ENCODE measurements at places on chromosomes 11 and 22.
A peak's percentile ranks its signal among the peaks of the same experiment; 100 is the strongest.

DNA sequence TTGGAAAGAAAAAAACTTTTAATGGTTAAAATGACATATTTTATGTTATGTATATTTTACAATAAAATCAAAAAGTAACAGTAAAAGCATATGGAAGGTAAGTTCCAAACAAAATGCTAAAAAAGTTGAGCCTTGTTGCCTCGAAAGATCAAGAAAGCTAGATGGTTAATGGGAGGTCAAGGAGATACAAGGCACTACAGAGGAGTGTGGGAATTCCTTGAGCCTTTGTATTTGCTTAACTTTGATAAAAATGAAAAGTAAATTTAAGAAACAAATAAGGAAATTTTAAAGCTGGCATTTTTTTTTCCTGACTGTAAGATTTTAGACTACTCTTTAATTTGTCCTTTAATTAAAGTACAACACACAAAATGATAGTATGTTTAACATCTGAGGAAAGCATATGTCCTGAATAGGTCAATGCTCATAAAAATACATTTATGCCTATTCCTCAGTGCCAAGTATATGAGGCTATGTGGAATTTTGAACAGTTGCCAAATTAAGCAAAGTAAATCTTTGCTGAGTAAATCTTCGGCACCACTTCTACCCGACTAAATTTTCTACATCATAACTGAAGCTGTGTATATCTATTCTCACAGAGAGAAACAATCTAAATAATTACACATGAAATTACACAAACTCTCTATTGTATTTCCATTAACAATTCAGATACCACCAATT lies 108.8 kb downstream of the TTC28 start:
- no peak for DNase-seq

DNA sequence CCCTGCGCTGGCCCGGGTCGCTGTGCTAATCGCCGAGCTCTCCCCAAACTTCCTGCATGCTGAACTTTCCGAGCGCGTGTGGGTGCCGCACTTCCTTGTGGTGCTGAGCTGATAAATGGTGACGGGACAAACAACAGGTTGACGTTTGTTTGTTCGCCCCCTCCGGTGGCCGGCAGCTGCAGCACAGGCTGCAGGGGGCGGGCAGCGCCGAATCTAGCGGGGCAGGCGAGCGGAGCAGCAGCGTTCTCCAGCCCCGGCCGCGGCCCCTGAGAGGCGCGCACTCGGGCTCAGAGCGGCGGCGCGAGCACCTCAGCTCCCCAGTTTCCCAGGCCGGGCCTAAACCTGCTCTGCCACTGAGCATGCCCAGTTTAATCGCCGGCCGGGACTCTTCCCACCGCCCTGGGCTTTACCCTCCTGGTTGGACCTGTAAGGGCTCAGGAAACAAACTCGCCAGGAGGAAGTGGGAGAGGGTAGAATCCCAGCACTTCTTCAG lies at the start of gene PDGFD:
TSS of gene PDGFD (minus strand) at position 120 of the 493 bp plus-strand sequence.
- DNase-seq, result peak; percentile 64

DNA sequence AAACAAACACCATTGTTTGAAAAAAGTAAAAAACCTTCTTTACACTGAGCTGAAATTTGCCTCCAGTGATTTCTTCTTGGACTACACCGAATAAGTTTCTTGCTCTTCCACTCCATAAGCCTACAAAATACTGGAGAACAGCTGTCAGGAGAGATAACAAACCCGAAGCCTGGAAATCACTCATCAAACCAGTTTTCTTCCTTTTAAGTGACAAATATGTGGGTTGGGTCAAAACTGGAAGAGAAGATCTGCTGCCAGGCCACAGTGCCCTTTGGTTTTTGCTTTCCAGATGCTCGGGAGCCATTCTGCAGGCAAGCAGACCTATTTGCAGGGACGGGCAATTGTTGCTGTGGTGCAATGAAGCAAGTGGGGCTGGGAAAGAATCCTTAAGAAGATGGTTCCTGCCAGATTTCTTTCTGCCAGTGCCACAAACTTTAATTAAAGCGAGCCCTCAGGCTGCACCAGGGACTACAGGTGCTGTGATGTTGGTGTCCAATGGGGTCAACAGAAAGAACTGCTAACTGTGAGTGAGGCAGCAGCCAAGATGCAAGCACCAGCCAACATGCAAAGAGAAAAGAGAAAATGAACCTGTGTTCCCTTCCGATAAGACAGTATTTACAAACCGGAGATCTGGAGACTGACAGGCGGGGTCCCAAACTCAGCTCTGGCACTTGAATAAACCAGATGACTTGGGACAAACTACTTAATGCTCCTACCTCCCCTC lies 44.8 kb upstream of the SMCO4 start:
- DNase-seq, result no peak

- DNase-seq, result no peak
These were observed 6.5 kb downstream of the EXPH5 start for GRCh38 chr11:108587109-108587508.

DNA sequence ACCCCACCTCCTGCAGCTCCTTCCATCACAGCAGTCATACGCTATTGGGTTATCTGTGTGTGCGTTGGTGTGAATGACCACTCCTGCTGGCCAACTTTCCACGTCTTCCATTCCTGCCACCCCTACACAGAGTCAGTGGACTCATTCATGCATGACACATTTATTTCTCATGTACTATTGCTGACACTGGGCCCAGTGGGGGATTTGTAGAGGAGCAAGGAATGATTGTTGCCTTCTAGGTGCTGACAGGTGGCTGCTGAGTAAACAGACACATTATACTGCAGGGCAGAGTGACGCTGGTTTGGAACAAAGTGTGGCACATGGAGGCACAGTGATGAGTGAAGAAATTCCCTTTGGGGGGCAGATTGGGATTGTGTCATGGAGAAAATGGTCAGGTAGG lies 113.9 kb downstream of the CCDC81 start:
- DNase-seq, result no peak

GRCh38 chr11:113308601-113309000 lies 5.8 kb upstream of the TTC12 start:
- DNase-seq, result no peak

DNA sequence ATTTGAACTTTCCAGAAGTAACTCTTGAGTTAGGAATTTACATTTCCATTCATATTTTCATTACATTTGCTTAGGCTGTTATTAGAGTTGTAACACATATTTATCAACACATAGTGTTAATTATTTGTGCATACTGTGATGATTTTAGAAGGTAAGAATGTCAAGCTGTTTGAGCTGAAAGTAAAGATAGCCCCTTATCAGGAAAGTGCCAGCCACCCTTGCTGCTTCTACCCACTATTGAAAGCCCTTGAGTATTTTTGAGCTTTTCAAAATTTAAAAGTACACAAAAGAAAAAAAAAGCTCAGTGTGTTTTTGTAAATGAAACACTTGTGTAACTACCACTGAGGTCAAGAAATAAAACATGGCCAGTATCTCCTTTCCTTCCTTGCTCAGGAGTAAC lies 8.0 kb downstream of the APLP2 start:
- DNase-seq, result no peak

DNA sequence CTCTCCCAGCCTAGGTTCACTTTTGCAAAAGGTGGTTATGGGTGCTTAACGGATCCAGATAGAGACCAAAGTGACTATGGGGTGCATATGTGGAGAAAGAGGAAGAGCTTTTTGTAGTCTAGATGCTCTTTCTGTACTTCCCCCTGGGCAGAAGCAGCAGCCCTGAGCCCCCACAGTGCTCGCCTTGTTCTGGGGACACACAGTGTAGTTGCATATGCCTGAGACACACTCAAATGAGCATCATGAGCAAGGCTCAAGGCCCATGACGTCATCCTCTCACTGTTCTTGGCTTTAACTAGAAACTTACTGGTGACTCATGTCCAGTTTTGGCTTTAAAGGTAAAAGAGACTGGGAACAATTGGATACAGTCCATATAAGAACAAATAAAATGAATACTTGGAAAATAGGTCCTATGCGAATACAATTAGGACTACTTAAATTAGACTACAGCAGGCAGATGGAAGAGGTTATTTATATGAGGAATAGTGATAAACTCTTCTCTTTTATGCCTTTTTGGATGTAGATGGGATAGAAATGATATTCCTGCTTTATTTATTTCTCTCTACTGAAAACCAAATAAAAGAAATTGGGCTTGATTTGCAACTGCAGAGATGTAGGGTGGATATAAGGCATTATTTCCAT lies 20.1 kb upstream of the PEX26 start:
- peak; percentile 97 for DNase-seq

GRCh38 chr22:19727310-19728150 lies 4.2 kb downstream of the GP1BB start:
- no peak for DNase-seq

DNA sequence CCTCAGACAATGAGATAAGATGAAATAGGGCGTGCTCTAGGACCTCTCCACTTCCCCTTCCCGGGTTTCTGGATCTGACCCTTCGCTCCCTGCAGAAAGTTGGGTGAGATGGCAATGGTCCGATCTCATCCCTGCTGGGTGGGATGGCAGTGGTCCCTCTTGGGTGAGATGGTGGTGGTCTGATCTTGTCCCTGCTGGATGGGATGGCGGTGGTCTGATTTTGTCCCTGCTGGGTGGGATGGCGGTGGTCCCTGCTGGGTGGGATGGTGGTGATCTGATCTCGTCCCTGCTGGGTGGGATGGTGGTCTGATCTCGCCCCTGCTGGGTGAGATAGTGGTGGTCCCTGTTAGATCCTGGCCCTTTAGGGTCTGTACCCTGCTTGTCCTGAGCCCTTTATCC lies 21.3 kb downstream of the ST14 start:
- DNase-seq, result no peak

- peak; percentile 51 for DNase-seq
These were observed 33.2 kb upstream of the CCDC89 start for GRCh38 chr11:85718991-85719807.

DNA sequence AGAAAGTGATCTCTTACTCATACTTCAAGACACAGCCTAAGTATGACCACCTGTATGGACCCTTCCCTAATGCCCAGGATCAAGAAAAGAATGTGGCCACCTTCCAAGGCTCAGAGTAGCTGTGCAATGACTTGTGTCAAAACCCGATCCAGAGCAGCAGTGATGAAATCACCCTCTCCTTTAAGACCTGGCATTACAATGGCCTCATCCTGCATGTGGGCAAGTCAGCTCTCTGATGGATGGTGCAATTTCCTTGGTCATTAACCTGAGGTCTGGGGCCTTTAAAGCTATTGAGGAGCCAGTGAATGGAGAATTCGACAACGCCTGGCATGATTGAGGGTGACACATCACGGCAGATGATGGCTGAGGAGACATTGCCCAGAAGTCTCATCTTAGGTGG lies 9.1 kb upstream of the TUBA8 start:
- DNase-seq, result no peak

DNA sequence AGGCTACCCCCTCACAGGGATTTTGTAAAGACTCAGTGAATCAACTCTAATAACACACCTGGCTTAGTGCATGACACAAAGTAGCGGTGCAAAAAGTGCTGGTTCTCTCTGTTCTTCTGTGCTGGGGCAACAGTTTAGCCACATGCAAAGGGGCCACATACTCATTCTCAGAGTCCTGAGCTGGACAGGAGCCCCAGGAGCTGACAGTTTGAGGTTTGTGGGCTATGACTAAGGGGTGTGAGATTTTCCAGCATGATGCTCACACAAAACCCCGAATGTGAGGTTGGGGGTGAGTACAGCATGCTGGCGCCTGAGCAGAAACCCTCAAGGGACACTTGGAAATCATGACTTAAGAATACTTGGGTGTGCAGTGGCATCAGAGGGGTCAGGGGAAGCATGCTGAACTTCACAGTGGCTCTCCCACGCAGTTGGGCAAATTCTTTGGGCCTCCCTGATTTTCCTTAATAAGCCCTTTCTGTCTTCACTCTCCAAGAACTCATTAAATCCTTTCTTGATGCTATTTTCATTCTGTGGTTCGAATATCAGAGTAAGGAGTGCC lies 31.0 kb downstream of the TMPRSS5 start:
- peak; percentile 32 for DNase-seq

DNA sequence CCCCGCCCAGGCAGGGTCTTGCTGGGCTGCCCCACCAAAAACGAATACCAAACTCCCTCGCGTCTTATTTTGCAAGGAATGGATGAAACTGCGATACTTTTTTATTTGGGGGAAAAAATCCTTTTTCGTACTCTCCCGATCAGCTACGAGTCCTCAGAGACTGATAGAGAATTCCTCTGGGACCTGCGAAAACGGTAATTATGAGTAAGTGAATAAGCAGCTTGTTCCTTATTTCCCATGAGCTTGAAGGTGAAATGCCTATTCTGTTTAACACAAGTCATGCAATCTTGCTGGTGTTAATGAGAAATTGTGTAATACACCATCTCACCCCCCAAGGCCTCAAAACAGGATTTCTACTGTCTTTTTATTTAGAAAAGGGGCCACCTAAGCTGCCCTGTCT lies 5.5 kb downstream of the GRK3 start:
- no peak for DNase-seq

DNA sequence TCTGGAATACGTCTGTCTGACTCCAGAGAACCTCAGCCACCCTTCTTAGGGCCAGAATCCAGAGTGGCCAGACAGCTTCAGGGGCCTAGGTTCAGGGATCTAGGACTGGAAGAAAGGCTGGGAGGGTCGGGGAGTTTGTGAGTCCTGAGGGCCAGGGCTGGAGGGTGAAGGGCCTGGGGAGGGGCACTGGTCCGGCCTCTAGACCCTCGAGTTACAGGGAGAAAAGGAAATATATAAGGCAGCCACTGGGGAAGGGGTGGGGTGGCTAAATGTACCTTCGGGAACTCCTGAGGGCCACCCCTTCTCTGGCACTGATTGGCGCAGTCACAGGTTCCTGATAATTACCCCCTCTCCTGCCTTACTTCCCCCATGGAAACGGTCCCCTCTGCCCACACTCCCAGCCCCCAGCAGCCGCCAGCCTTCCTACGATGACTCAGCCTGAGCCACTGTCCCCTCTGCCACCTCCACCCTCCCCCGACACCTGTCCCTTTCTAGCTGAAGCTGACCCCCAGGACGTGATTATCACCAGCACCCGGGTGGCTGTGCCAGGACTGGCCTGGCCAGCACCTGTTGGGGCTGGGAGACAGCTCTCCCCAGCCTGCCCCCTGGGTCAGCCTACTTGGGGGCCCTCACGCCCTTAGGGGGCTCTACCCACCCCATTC lies 26.4 kb downstream of the MB start:
- DNase-seq, result no peak

GRCh38 chr11:59582006-59582405 lies 33.6 kb downstream of the OSBP start:
- DNase-seq, result no peak

DNA sequence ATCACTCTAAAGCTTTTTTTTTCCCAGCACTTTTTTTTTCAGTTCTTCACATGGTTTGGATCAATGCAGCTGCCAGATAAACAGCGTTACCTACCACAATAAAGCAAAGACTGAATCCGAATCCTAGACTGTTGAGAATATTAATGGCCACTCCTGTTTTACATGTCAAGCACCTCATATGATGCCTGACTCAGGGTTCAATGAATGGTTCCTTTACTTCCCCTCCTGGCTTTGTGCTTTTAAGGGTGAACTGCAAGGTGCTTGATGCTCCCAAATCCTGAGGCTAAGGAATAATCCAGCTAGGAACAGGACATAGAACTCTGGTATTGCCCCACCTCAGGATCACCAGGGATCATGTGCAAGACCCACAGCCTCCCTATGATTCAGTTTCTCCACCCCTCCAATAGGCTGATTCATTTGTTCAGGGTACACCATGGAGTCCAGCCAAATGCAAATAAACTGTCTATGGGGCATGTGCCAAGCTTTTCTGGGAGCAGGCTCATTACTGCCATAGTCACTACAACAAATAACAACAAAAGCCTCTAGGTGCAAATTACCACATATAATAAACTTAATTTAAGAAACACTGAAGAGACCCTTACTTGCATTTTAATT lies 104.3 kb downstream of the GAB2 start:
- peak; percentile 80 for DNase-seq

GRCh38 chr11:34548278-34548677 lies 34.7 kb upstream of the ELF5 start:
- no peak for DNase-seq

All from fibroblast of the conjunctiva (primary cell).